ENCODE measurements at places on chromosomes 7 and 10.
A peak's percentile ranks its signal among the peaks of the same experiment; 100 is the strongest.

GRCh38 chr10:76647301-76647700, 990.3 kb downstream of the KCNMA1 start:
- no peak for DNase-seq

GRCh38 chr7:3455806-3456595, 154.9 kb downstream of the SDK1 start:
- DNase-seq = no peak

- no peak for DNase-seq
Measured at GRCh38 chr10:55144001-55144400, 343.0 kb upstream of the PCDH15 start.

DNA sequence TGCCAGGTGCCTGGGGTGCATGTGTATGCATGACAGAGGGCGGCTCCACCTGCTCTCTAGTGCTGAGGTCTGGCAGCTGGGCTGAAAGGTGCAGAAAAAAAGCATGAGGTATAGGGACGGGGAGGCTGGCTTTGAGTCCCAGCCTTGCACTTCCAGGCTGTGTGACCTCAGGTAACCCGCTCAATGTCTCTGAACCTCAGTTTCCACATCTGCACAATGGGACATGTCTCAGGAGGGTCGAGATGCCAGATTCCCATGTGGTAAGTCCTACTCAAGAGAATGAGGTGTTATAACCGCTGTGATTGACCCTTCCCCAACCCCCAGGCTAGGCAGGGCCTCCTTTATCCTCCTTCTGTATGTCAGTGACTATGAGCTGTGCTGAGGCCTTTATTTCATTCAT, 48.8 kb downstream of the ARHGAP22 start:
- no peak for DNase-seq

GRCh38 chr7:7795630-7796121, 77.3 kb upstream of the RPA3 start:
- DNase-seq = no peak

- DNase-seq = no peak
Measured at GRCh38 chr10:76868098-76868977, 769.3 kb downstream of the KCNMA1 start.

GRCh38 chr7:155603205-155603857, 41.1 kb upstream of the RBM33 start:
- DNase-seq = no peak

GRCh38 chr10:33365871-33366411, 31.5 kb upstream of the NRP1 start:
- no peak for DNase-seq

GRCh38 chr10:105328503-105329133, 687.5 kb downstream of the SORCS3 start:
- no peak for DNase-seq

GRCh38 chr7:25855854-25856782, 295.9 kb upstream of the NFE2L3 start:
- peak; percentile 85 for DNase-seq

DNA sequence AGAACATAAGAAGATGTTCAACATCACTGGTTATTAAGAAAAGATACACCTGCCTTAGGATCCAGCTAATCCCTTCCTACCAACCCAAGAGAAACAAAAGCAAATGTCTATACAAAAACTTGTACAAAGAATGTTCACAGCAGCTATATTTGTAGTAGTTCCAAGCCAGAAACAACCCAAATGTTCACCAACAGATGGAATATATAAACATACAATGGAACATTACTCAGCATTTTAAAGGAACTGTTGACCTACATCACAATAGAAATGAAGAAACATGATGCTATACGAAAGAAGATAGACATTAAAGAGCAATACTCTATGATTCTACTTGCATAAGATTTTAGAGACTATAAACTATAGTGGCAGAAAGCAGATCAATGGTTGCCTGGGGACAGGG, 149.4 kb downstream of the ZNF438 start:
- no peak for DNase-seq

DNA sequence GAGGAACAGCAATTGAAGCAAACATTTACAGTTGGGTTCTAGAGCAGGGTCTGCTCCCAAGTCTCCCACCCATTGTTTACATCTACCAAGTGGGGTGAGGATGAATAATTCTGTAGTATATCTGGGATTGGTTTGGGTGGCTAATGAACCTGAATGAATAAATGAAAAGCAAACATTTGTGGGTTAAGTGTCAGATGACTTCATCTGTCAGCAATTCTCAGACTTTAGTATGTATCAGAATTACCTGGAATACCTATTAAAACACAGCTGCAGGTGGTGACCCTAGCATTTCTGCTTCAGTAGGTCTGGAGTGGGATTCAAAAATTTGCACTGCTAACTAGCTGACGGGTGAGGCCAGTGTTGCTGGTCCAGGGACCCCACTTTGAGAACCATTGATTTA, 18.0 kb upstream of the NPVF start:
- no peak for DNase-seq

DNA sequence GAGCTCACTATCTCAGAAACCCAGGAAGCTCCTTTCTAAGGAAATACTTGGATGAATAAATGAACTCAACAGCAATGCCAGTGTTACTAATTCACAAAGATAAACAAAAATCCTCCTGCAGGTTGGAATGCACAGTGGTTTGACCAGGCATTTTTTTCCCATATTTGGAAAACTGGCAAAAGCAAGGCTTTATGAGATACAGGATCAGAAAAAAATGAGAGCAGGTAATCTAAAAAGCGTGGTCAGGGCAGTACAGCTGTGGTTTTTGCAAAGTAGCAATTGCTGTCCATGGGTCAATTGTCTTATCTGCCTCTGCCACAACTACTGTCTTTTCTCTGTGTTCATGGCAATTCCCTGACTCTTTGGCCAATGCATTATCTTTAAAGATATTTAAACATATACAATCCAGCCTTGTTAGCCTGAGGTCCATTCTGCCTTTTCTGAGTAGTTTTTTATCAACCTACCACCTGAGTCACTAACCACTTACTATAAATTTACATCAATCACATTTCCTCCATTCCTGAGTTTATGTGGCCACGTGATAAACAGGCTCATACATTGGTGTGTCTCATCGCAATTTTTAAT, 564.5 kb upstream of the IGFBP3 start:
- no peak for DNase-seq

DNA sequence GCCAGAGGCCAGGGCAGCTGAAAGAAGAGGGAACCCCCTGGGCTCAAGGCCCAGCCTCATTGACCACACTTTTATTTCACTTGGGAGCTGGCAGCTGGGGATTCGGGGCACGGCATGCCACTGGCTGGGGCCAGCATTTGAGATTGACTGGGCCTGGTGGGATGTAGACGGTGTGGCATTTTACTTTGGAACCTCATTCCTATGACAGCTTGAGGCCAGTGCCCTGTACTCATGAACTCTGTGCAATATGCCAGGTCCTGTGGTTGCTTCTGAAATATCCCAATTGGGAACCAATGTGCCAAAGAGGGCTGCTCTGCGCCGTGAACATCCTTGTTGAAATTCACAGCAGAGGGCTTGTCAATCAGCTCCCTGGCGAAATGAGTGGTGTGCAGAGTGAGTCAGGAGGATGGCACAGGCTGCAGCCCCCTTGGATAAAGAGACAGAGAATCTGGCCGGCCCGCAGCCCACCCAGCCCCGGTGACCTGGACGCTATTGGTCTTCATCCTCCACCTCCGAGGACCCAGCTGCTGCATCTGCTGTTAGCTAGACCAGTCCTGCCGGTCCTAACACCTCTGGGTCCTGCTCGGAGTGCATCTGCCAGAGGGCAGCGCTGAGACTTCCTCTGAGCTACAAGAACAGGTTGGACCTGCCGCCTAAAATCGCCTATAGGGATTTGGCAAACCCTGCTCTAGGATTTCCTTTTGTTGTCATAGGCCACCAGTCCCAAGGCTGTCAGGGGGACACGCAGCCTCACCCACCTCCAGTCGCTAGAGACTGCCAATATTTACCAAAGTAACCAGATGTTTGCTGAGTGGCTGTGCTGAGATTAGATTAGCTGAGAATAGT, 58.0 kb downstream of the PRKAG2 start:
- no peak for DNase-seq

GRCh38 chr7:1320616-1321240, 88.1 kb downstream of the UNCX start:
- DNase-seq = no peak

GRCh38 chr10:62708569-62708968, 96.0 kb upstream of the ADO start:
- DNase-seq = no peak

DNA sequence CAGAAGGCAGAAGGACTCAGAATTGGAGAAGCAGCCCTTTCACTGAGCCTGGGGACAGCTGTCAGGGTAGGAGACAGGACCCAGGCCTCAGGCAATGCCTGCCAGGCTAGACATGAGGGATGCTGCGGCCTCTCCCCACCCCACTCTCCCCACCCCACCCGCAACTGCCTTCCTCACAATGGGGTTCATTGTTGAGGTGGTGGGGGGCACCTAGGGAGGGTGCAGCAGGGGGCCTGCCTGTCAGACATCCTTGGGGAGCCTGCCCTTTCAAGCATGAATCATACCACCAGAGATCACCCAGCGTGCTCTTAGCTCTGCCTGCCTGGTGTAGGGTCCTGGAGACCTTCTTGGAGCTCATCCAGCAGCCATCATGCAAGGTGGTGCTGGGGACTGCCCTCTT, at the start of gene C10orf62:
C10orf62 (plus strand) TSS at position 243 of the 400 bp plus-strand sequence. CDS start 177 bp downstream, outside the sequence.
- DNase-seq = no peak

- no peak for DNase-seq
Measured at GRCh38 chr10:93503075-93503474, 6.7 kb downstream of the CEP55 start.

DNA sequence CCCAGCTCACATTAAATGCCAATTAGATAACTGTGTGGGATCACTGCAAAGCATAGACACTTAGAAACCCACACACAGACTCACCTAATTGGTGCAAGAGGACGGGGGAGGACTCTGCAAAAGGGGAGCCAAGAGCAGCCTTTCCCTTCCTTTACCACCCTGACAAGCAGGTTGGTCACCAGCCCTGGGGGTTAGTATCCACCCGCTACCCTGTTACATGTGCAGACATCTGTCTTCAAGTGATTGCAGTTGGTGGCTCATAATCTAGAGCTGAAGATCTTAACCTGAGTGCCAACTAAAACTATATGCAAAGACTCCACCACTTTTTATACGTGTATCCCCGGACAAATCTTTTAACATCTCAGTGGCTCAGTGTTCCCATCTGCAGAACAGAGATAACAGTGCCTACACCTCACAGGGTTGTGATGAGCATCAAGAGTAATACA, 56.9 kb downstream of the SORBS1 start:
- no peak for DNase-seq

- DNase-seq = no peak
Measured at GRCh38 chr10:77011874-77012811, 625.5 kb downstream of the KCNMA1 start.

- DNase-seq = no peak
Measured at GRCh38 chr7:138632826-138633602, 68.1 kb downstream of the SVOPL start.

GRCh38 chr10:91316486-91316885, 93.7 kb upstream of the HECTD2 start:
- DNase-seq = peak; percentile 38
